ENCODE measurements at places on chromosomes 7 and 10.
A peak's percentile ranks its signal among the peaks of the same experiment; 100 is the strongest.

- no peak for DNase-seq
These were observed 348.8 kb downstream of the SDK1 start for GRCh38 chr7:3649678-3650440.

DNA sequence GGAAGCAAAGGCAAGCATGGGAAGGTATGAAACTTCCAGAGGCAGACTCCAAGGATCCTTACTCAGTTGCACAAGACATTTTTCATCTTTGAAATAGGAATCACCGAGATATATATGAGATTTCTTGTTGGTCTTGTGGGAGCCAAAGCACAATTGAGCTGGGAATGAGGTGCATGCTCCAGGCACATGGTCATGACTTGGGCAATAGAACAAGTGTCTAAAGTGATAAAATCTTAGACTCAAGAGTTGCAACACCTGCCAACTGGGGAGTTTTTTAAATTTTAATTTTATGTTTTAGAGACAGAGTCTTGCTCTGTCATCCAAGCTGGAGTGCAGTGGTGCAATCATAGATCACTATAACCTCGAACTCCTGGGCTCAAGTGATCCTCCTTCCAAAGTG, 169.5 kb upstream of the ADCY1 start:
- DNase-seq = no peak

GRCh38 chr7:87217983-87218653, 1.4 kb downstream of the TMEM243 start:
- DNase-seq = no peak

- DNase-seq = no peak
These were observed 5.4 kb downstream of the LRWD1 start for GRCh38 chr7:102469972-102470825.

DNA sequence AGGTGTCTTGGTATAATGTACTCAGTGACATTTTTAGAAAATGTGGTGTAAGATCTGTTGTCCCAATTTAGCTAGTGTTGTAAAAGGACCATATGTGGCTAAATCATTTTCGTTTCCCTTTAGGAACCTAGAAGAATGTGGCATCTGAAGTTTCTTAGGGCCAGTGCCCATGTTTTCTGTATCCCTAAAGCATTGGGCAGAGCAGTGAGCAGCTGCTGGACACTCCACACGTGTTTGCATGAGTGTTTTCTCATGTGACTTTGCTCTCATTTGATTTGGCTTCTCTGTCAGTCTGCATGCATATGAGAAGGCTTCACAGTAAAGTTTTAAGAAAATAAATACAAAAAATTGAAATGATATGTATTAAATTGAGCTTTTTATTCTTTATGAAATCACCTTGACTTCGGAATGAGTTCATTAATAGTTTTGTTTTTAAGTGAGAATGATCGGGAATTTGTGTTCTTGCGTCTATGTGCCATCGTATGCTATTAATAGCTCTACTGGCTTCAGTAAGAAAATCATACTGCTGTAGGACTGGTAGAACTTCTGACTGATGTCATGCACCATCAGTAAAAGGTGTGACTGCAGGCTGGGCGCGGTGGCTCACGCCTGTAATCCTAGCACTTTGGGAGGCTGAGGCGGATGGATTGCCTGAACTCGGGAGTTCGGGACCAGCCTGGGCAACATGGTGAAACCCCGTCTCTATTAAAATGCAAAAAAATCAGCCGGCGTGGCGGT, 61.3 kb downstream of the RBM33 start:
- no peak for DNase-seq

GRCh38 chr7:66348531-66348930, 143.4 kb downstream of the TPST1 start:
- DNase-seq = no peak

GRCh38 chr7:76262683-76263402, 39.6 kb upstream of the HSPB1 start:
- DNase-seq = peak; percentile 60

- DNase-seq = no peak
These were observed 1395.0 kb downstream of the GATA3 start for GRCh38 chr10:9449530-9449929.

DNA sequence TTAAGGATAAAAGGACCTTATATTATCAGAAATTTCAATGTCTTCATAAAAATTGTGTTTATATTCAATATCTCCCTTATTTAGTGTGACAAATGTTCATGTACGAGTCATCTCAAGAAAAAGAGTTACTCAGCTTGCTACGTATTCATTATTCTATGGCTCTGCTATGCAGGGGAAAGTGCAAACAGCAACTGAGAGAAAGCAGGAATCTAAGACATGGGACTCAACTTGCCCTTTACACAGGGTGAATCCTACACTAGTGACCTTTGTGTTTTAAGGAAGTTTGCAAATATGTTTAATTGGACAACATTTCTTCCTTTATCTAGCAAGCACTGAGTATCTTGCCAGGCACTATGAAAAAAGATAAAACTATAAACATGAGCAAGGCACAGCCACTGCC, 104.7 kb downstream of the NPSR1 start:
- DNase-seq = no peak

DNA sequence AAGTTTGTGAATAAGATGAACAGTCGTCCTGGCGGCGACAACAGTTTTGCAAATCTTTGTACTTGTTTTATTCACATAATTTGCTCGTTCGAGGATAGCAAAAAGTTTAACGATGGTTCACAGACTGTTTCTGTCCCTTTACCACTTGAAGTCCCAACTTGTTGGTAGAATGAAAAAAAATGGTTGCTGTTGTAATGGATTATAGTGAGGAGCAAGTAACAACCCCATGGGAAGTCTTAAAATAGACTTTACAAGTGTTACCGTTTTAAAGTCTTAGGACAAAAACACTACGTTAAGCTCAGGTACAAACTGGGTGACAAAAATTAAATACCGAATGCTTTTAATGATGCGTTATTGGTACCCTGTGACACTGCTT, 589 bp downstream of the LSM8 start:
- DNase-seq = no peak

GRCh38 chr7:135763261-135763660, 14.6 kb upstream of the FAM180A start:
- DNase-seq = no peak

DNA sequence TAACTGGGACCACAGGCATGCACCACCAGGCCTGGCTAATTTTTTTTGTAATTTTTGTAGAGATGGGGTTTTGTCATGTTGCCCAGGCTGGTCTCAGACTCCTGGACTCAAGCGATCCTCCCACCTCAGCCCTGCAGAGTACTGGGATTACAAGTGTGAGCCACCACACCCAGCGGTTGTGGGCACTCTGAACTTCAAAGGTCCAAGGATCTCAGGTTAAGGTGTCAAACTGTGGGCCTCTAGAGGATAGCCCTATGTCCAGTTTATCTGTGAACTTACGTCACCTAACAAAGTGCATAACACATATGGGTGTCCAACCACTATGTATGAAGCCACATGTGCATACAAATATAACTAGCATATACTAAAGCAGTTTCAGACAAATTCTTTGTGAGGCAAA, 3.2 kb upstream of the IL2RA start:
- DNase-seq = peak; percentile 19

DNA sequence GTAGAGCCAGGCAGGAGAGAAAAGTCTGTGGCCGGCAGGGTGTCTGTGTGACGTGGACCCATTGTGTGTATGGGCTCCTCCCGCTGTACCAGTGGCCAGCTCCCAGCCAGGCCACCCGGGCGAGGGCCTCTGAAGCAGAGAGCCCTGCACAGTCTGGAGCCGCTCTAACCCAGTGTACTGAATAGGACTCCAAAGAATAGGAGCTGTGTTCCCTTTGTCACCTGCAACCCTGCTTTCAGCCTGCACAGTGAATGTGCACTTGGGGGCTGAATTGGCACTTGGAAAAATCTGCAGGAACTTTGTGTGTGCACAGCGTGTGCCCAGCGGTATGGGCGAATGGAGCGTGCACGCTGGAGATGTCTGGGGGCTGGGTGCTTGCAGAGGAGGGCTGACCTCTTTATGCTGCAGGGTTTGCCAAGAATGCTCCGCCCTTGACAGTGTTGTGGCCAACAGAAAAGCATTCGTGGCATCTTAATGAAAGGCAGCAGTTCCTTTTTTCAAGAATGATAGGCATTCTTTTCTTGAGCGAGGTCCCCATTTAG, 216.2 kb downstream of the AUTS2 start:
- DNase-seq = no peak

- no peak for DNase-seq
These were observed 465.6 kb upstream of the IGFBP3 start for GRCh38 chr7:46386428-46387399.

GRCh38 chr7:2490181-2490651, 14.0 kb upstream of the GRIFIN start:
- DNase-seq = no peak

GRCh38 chr7:107327986-107328569, 141.8 kb upstream of the GPR22 start:
- DNase-seq = no peak

- DNase-seq = peak; percentile 79
These were observed 27.7 kb downstream of the BTBD16 start for GRCh38 chr10:122298598-122299301.

GRCh38 chr10:79347894-79348639, 798 bp downstream of the PPIF start:
- peak; percentile 85 for DNase-seq

- no peak for DNase-seq
These were observed 104.6 kb upstream of the LSM8 start for GRCh38 chr7:118079369-118079768.

- DNase-seq = no peak
These were observed 787 bp downstream of the CCL26 start for GRCh38 chr7:75771224-75771623.

DNA sequence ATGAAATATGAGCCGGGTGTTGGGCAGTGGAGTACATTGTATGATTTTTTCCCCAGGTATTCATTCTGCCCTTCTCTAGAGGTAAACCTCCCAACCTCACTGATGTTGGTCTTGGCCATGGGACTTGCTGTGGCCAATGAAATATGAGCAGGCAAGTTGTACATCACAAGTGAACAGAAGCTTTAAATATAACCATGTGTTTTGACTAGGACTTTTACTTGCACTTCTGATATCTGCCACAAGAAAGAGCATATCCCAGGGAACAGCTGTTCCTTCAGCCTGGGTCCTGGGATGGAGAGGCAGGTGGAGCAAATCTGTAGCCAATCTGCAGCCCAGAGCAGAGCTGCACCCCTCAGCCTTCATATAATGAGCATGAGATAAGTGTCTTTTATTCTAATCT, 109.8 kb upstream of the PALS2 start:
- DNase-seq = no peak

GRCh38 chr10:93464776-93465388, 17.3 kb downstream of the MYOF start:
- DNase-seq = no peak

- no peak for DNase-seq
These were observed 580.5 kb downstream of the REEP3 start for GRCh38 chr10:64101606-64102263.

- no peak for DNase-seq
These were observed 49.9 kb downstream of the CDHR3 start for GRCh38 chr7:106012935-106013439.

GRCh38 chr7:93958216-93958615, 36.7 kb downstream of the GNG11 start:
- DNase-seq = no peak

DNA sequence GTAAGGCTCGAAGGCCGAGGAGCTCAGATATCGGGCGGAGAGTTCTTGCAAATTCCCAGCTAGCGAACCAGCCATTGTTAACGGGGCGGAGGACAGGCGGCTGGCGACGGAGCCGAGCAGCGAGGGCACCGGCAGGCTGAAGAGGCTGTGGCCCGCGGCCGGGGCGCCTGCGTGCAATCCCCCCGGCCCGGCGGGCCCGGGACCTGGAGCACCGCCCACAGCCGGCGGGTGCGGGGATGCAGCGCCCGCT, 4.1 kb downstream of the VAX1 start:
- DNase-seq = no peak

All from activated CD4-positive, alpha-beta T cell treated with anti-CD3 and anti-CD28 coated beads for 48 hours (primary cell).